Stimulated activated CD4-positive, alpha-beta T cell treated with anti-CD3 and anti-CD28 coated beads, Interleukin-12 subunit alpha, Interleukin-12 subunit beta, amount 100 ng/mL, for 48 hours (primary cell): ENCODE measurements at places on chromosomes 7 and 10.

- DNase-seq = peak; percentile 49
Observed at GRCh38 chr7:26202019-26202990, 760 bp downstream of the CBX3 start.

DNA sequence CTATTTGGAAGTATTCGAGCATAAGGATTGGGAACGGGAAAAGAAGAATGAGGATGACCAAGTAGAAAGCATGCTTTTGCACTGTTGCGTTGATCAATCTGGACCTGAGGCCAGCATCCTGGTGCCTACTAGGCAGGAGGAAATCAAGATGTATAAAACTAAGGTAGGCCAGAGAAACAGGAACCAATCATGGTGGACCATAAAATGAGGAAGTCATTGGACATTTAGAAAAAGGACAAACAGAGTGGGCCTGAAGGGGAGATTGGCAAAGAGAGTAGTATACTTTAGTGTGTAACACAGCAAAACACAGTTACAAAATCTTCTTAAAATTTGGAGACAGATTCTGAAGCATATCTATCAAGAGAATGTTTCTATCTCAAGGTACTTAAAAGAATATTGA is 171.1 kb upstream of the FZD1 start:
- no peak for DNase-seq

DNA sequence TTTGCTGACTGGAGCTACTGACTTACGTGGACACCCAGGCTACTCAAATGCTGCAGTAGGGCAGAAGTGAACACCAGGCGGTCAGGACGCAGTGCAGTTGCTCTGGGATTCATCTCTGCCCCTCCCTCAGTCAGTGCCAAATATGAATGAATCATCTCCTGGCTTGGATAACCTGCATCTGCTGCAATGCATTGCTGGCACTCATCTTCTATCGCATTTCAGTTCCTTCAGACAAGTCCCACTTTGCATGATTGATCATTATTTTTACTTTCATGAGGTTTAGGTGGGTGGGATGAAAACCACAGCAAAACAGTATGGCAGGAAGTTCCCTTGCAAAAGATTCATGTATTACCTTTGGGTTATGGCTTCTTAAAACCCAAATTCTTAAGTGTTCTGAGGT is 224.6 kb upstream of the NRP1 start:
- DNase-seq = no peak

DNA sequence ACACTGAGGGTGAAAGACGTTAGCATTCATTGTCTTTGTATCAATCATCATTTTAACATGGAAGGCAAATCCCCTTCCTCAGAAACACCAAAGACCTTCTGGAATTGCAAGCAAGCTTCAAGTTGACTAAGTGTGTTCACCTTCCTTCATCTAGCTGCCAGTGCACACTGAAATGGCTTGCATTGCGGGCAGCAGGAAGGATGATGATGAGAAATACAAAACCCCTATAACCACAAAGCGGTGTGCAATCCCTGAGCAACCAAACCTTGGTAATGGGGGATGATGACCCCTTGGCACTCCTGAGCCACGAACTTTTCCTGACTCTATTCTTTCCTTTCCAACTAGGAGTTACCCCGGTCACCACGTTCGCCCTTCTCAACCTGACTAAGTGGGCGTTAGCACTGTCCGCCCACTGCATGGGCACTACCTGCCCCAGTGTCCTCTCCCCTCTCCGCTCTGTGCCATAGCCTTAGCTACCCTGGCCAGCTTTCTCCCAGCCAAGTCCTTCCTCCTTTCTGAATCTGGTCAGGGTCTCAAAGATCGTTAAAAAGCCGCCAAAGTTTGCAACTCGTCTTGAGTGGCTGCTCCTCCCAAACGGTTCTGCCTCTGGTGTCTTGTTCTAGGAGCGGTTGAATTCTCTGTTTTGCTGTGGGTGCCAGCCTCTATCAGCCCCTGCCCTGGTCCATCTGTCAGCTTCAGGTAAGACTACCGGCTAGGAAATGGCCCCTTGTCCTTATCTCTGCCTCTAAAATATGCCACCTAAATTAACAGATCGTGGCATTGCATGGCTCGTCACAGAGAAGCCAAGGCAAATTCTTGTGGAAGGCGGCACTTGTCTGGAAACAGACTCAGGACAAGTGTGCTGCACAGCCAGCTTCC is 586 bp upstream of the AOC1 start:
- no peak for DNase-seq

DNA sequence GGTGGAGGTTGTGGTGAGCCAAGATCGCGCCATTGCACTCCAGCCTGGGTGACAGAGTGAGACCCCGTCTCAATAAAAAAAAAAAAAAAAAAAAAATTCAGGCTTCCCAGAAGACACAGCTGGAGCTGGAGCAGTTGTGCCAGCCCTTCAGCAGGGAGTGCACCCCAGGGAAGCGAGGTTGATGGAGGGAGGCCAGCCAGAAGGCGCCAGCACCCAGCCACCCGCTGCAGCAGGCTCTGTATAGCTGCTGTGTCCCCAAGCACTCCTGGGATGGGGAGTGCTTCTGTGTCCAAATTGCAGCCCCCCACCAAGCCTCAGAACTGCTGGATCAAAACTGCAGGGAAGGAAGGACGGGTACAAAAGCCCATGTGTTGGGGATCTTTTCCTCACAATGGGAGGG is 47.8 kb downstream of the COBL start:
- no peak for DNase-seq

DNA sequence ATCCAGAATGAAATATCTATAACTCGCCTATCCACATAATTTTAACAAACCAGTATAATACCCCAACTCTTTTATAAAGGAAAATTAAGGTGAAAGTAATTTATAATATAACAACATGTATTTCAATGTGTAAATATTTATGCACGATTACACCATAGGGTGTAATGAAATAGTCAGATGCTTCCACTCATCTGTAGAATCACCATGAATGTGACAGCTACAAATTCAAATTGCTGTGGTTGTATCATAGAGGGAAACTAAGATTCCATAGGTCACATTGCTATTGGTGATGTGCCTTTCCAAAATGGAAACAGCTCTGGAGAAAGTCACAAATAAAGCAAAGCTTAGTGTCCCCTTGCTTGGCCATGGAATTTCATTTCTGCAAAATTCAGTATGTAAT is 95.7 kb downstream of the CPED1 start:
- no peak for DNase-seq
